Globus pallidus (tissue), 1 donor: ENCODE measurements at places on chromosomes 1 and 21.

- peak; percentile 76 for DNase-seq
Measured at GRCh38 chr1:111275079-111275478, 15.6 kb upstream of the CHIA start.

GRCh38 chr1:236150986-236151385, 8.6 kb downstream of the GPR137B start:
- no peak for DNase-seq

- DNase-seq: peak; percentile 80
Measured at GRCh38 chr1:234862944-234863515, 253.1 kb upstream of the IRF2BP2 start.

DNA sequence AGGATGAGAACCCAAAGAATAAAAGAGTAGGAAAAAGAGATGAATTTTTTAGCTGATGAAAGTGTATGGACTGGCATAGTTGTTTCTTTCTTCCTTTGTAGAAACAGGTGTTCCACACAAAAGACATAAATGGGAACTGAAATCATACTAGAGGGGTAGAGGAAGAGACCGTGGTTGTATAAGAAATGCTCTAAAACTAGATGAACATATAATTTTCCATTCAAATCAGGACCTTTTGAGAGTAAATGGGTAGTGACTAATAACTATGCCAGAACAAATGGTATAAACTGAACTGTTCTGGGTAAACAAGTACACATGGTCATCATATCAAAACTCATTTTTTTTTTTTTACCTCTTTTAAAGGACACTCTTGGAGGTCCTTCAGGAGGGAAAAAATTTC, 344.2 kb downstream of the VAV3 start:
- no peak for DNase-seq

DNA sequence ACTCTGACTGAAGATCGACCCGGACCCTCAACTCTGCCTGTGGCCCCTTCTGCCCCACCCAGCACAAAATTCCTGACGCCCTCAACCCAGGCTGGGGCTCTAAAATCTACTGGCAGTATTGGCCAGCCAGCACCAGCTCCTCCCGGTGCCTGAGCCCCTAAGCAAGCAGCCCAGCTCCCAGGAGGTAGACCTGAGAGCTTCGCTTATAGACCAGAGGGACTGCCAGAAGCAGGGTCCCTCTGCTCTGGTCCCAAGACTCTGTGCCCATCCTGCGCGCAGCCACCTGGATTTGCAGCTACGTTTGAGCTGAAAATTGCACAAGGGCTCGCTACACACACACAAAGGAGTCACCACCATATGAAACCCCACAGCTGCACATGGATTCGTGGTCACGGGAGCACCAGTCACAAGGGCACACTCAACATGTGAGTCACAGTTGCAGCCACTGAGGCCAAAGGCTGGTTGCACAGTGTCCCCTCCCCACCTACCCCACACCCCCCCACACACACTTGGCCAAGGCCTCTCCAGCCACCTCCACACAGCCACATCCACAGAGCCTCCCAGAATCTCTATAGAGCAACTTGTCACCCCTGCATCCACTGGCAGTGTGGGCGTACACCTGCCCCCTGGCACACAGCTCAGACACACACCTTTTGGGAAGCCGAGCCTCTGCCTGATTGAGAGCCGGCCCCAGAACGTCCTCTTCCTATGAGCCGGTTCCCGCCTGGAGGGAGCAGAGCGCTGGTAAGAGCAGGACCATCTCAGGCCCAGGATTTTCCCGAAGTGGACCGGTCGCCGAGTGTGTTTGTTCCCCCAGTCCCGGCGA, 1.1 kb upstream of the DMBX1 start:
- no peak for DNase-seq

DNA sequence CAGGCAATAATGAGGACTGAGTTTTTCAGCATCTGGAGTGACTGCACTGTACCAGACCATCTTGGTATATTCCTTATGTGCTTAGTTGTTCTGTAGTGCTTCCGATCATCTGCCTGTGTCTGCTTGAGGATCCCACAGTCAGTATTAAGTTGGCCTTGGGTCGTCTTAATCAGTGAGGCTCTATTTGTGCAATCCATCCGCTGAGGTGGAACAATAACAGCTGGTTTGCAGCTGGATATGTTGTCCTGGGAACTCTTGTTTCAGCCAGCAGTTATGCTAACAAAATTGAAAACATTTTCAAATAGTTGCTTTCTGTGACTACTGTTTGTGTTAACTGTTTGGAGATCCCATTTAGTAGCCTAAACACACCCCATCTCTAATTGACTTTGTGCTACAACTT, 73.7 kb downstream of the LAMC1 start:
- DNase-seq: no peak

DNA sequence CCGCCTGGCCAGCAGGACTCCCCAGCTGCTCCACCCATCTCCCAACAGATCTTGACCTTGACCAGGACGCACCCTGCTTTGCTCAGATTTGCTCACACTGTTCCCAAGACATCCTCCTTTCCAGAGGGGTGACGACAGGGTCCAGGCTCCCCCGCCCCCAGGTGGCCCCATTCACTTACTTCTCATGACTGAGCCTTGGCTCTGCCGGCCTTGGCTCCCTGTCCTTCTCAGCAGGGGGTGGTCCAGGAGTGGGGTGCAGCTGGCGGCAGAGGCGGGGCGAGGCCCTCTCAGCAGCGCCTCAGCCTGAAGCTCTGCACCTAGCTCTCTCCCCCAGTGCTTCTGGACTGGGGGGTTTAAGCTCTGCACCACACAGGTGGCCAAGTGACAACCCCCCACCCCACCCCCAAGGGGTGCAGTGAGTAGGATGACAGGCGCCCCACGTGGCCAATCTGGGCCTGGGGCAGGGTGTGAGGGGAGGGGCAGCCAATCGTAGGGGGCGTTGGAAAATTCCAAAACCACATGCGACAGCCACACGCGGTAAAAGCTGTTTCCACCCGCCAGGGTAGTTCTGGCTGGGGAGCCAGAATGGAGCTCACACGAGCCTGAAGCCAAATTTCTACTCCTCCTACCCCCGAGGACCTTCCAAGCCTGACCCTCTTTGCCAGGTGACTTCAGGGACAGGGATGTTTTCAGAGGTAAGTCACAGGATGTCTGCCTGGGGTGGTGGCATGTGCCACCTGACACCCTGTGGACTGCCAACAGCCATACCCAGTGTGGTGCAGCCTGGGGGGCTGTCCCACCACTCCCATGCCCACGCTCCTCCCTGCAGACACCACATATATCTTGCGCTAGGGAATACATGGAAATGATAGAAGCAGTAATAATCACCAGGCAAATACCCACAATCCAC, 5.6 kb downstream of the RORC start:
- no peak for DNase-seq

GRCh38 chr1:170664828-170665612, 1.1 kb downstream of the PRRX1 start:
- no peak for DNase-seq

GRCh38 chr1:39955547-39956539, 898 bp downstream of the MFSD2A start:
- DNase-seq: peak; percentile 20

- no peak for DNase-seq
Measured at GRCh38 chr1:16173447-16174260, 17.8 kb upstream of the EPHA2 start.

GRCh38 chr1:184843732-184844495, 89.3 kb upstream of the EDEM3 start:
- no peak for DNase-seq
